D721Med (cell line): ENCODE measurements at places on chromosomes 16 and 17.

DNA sequence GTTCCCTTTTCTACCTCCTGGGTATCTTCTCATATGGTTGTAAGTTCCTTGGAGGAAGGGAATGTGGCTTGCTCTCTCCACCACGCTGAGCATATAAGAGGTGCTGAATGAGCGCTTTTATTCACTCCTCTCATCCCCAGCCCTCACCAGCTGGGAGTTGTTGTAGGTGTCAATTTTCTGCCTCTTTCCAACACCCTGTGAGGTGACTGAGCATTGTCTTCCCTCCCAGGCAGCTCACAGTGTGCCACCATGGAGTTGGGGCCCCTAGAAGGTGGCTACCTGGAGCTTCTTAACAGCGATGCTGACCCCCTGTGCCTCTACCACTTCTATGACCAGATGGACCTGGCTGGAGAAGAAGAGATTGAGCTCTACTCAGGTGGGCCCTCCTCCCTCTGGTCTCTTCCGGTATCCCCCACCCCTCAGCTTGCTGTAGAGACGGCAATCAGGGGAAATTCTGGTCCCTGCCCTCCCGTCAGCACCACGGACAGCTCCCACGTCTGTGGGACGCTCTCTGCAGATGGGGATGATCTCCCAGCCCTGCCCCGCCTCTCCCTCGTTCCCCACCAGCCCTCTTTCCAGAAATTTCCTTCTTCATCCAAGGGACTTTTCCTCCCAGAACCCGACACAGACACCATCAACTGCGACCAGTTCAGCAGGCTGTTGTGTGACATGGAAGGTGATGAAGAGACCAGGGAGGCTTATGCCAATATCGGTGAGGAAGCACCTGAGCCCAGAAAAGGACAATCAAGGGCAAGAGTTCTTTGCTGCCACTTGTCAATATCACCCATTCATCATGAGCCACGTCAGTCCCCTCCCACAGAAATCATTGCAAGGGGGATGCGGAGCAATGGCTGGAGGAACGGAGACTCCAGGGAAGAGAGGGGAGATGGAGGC lies 18.3 kb downstream of the CIITA start:
- DNase-seq = no peak

GRCh38 chr17:50072130-50072529 lies 16.2 kb downstream of the ITGA3 start:
- DNase-seq = no peak

DNA sequence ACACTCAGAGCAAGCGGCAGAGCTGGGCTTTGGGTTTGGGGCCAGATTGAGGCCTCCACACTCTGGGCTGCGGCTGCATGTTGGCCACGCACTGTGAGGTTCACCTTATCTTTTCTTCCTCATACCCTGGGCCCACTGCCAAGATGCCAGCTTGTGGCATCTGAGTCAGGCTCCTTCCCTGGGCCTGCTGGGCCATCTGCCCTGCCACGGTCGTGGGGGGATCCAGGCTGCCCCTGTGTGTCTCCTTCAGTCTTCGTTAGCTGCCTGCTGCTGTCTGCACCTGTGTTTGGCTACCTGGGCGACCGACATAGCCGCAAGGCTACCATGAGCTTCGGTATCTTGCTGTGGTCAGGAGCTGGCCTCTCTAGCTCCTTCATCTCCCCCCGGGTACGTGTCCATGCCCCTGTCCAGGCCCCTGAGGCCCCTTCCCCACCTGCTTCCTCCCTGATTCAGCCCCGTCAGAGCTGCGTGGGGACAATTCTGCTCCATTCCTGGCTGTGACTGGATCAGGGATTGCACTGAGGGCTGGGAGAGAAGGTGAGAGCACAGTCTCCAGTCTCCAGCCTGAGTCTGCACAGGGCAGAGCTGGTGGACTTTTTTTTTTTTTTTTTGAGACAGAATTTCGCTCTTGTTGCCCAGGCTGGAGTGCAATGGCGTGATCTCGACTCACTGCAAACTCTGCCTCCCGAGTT lies 11.2 kb downstream of the SPNS3 start:
- no peak for DNase-seq

- DNase-seq = no peak
Measured at GRCh38 chr17:68576811-68577496, 24.2 kb downstream of the FAM20A start.

DNA sequence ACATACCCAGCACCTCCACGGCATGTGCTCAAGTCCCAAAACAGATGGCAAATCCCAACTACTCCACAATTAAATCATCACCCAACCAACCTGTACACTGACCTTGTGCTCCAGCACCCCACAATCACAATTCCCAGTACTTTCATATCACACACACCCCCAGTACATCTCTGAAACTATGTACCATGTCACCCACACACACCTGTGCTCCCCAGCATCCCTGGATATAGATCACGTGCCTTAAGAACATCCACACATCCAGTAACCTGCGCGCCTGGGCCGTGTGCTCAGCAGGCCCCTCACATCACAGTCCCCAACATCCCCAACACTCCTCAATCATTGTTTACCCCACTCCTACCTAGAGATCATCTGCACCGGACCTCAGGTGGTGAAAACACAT lies 2.1 kb downstream of the NLGN2 start:
- DNase-seq = no peak

GRCh38 chr17:5651348-5651747 lies 67.0 kb upstream of the NLRP1 start:
- no peak for DNase-seq

DNA sequence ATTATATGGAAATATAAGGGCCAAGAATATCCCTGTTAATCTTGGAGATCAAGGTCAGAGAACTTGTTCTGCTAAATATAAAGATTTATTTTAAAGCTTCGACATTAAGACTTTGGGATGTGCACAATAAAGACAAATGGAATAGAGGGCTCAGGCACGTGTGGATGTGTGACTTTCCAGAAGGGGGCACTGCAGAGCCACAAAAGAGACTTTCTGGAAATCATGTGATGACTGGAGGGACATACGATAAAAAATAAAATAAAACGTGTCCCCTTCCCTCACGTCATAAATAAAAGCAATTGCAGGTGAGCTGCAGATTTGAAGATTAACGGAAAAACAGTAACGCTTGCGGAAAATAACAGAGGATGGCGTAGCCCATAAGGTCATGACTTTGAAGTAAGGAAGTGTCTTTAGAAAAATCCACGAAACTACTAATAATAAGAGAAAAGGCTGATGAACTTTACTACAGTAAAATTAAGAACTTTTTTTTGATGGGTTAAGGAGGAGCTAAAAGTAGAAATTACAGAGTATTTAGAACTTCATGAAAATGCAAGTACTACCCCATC lies 9.4 kb upstream of the ENGASE start:
- peak; percentile 19 for DNase-seq

DNA sequence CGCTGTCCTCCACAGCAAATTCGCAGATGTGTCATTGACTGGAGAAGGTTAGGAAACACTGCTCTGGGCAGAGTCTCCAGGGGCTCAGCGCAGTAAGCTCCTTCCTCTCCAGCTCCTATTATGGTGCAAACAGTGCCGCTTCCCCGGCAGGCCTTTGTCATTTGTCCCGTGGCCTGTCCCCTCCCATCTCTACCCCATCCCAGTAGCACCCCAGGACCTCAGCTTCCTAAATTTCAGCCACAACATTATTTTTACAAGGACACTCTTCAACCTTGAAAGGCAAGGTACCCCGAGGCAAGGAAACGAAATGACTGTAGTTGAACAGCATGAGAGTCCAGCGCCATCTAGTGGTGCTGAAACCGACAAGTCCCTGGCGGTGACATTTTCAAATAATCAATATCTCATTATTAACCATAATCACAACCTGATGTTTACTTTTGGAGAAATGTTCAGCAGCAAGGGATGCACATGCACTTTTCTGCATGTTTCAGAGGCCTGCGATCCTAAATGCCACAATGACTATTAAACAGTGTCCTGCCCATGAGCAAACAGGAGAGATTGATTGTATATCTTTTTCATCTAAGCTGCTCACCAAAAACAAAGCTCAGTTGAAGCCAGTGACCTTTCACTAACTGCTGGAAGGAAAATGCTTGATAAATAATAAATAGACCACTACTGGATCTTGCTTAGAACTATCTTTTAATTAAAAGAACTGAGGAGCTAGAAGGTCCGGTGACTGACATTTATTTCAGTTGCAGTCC lies 16.5 kb downstream of the MRPS23 start:
- DNase-seq = peak; percentile 40

DNA sequence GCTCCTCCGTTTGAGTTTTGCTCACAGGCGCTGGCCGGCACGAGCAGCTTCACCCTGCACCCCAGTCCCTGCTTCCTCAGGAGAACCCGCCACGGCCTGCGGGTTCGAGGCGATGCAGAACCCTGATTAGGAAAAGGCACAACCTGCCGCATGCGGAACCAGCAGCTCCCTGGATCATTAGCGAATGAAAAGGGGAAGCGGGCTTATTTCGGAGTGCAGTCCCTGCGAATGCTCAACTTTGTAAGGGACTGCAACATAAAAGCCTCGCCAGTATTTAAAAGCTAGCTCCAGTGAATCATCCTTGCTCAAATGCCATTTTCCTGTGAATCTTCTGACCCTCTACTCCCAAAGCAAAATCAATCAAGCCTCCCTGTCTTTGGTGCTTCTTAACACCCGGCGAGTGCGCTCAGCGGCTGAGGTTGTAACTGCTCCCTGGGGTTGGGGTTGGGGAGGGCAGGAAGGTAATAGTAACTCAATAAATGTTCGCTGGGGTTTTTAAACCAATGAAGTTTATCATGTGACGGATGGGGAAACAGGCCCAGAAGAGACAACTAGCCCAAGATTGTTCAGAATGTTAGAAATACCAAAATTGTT lies 678 bp upstream of the AKAP10 start:
- DNase-seq = no peak
